ENCODE measurements at places on chromosomes 11 and 22.
A peak's percentile ranks its signal among the peaks of the same experiment; 100 is the strongest.

DNA sequence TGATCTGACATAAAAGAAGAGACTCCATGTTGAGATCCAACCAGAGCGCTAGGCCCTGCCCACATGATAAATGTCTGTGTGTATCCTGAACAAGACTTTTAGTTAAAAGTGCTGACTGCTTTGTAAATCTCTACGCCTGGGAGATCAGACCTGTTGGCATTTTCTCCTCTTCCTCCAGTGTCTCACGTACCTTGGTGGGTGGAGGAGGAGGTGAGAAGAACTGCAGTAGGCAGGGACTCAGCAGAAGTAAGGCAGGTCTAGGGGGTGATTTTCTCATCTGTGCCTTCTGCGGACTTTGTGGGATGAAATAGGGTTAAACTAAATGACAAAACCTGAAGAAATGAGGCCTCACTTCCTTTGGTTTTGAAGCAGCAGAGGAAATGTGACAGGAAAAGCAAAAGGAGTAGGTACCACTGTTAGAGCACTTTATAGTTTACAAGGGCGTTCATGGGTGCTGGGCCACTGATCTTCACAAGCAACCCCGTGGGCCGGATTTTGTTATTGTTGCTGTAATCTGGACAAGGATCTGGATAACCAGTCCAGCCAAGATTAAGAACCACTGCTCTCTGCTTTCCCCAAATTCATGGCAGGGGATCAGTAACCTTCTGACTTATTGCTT lies 36.7 kb upstream of the PLET1 start:
- DNase-seq = no peak

DNA sequence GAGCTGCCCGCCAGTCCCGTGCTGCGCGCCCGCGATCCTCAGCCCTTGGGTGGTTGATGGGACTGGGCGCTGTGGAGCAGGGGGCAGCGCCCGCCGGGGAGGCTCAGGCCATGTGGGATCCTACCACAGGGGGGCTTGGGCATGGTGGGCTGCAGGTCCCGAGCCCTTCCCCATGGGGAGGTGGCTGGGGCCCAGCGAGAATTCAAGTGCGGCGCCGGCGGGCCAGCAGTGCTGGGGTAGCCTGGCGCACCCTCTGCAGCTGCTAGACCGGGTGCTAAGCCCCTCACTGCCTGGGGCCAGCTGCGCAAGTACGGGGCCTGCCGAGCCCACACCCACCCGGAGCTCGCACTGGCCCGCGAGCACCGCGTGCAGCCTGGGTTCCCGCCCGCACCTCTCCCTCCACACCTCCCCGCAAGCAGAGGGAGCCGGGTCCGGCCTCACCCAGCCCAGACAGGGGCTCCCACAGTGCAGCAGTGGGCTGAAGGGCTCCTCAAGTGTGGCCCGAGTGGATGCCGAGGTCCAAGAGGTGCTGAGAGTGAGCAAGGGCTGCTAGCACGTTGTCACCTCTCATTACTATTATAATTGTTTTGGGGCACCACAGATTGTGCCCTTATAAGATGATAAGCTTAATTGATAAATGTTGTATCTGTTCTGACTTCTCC lies 333.2 kb downstream of the CASP12 start:
- DNase-seq = no peak

DNA sequence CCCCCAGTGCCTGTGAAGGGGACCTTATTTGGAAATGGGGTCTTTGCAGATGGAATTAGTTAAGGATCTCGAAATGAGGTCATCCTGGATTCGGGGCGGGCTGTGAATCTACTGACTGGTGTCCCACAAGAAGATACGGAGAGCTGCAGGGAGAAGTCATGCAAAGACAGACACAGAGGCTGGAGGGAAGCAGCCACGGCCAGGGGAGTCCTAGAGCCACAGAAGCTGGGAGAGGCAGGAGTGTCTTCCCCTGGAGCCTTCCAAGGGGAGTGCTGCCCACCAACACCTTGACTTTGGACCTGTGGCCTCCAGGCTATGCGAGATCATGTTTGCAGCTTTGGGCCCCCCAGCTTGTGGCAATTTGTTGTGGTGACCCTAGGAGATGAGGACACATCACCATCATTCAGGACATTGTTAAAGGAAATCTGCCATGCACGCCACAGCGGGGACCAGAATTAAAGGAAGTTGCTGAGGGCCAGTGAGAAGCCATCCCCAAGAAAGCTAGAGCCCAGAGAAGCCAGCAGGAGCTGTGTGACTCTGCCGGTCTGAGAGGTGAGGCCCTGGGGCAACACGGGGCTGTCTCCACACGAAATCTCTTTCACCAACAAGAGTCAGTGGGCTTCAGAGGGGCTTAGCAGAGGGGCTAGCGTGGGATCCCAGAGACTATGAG lies 434.7 kb downstream of the BRD1 start:
- DNase-seq = no peak

DNA sequence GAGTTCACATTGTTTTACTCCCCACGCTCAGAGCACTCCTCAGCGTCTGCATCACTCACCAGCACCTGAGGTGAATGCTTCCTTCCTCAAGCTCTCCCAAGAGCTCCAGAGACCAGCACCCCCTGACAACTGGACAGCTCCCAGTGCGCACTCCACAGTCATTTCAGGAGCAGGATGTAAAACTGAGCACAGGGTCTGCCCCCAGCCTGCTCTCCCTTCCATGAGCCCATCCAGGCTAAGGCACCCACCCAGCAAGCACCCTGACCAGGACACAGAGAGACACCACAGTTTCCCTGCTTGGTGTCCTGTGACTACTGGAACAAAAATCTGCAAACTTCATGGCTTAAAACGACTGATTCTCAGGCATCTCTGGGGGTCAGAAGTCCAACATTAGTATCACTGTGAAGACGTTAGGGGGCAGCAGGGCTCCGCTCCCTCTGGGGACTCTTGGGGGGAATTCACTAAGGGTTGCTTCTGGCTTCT lies 3.3 kb downstream of the SCGB1D2 start:
- no peak for DNase-seq

GRCh38 chr11:2294926-2295290 lies 6.8 kb downstream of the C11orf21 start:
- DNase-seq = no peak

DNA sequence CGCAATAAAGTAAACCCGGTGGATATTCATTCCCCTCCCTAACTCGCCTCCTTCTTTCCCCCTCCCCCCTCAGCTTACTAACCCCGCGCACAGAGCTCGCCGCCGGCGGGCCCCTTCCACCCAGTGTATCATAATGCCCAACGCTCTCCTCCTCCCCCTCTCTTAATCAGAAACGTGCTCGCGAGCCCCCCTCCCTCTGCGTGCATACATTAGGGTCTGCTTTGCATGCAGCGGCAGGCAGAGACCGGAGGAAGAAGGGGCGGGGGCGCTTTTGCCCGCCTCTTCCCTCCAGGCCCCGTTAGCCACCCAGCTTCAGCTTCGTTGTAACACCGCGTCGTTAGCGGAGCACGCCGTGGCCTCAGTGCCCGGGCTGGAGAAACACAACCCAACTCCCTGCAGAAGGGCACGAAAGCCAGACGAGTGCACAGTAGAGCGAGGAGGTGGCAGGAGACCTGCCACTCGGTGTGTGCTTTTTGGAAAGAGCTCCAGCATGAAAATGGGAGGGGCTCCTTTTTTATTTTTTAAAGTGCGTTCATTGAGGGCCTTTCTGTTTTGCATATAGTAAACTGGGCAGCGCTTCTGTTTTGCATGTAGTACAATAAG lies 901 bp upstream of the KMT2A start:
- peak; percentile 27 for DNase-seq

DNA sequence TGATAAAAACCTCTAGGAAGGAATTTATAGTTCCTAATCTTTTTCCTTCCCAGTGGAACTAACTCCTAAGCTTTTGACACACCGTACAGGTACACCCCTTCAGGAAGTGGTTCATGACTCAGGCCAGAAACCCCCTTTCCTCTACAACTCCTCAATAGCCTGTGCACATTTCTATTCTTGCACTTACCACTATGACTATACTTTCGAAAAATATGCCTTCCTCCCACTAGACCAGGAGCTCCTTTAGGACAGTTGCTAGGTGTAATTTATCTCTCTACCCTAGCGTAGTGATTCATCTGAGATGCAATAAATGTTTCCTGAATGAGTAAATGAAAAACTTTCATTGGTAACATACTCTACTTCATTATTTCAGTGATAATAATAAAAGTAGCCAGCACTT lies 14.5 kb downstream of the MAP6 start:
- DNase-seq = no peak

DNA sequence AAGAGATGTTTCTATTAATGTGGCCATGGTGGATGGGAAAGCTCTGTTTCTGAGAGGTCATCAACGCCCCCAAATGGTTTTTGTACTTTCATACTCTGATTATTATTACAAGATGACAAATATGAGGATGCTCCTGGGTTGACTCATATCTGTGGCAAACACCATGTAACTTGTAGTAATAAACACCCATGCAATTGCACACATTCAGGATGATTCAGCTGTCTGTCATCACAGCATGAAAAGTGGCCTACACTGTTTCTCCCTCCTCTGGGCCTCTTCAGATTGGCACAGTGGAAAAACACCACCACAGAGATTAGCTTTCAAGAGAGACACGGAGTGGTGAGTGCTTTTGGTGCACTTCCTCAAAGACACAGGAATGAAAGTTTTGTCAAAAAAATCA lies 85.4 kb downstream of the MTNR1B start:
- DNase-seq = no peak

- no peak for DNase-seq
These were observed 309.7 kb downstream of the MN1 start for GRCh38 chr22:27491888-27492287.

DNA sequence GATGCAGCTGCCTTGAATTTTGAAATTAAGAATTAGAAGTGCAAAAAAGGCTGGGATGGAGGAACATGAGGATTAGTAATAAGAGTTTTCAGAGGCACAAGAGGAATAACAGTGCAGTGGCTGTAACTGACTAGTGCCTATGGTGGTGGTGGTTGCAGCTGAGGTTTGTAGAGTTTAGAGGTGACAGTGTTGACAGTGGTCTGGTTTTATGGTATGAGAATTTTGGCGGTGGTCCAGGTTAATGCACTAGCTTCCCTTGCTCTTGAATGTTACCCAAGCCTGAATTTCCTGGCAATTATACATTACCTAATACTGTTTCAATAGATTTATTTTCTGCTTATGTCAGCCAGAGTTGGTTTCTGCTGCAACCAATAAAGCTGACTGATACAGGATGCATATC lies 112.8 kb upstream of the C11orf87 start:
- no peak for DNase-seq

DNA sequence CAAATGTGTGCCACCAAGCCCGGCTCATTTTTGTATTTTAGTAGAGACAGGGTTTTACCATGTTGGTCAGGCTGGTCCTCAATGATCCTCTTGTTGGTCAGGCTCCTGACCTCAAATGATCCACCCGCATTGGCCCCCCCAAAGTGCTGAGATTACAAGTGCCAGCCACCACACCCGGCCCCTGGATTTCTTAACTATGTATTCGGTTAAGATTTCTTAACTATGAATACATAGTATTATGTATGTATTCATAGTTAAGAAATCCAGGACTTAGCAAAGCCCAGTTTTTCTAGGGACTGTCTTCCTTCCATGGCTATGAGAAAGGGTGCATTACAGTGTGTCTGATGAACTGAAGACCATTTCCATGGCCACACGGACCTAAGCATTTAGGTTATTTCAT lies 1.7 kb downstream of the C11orf91 start:
- no peak for DNase-seq

DNA sequence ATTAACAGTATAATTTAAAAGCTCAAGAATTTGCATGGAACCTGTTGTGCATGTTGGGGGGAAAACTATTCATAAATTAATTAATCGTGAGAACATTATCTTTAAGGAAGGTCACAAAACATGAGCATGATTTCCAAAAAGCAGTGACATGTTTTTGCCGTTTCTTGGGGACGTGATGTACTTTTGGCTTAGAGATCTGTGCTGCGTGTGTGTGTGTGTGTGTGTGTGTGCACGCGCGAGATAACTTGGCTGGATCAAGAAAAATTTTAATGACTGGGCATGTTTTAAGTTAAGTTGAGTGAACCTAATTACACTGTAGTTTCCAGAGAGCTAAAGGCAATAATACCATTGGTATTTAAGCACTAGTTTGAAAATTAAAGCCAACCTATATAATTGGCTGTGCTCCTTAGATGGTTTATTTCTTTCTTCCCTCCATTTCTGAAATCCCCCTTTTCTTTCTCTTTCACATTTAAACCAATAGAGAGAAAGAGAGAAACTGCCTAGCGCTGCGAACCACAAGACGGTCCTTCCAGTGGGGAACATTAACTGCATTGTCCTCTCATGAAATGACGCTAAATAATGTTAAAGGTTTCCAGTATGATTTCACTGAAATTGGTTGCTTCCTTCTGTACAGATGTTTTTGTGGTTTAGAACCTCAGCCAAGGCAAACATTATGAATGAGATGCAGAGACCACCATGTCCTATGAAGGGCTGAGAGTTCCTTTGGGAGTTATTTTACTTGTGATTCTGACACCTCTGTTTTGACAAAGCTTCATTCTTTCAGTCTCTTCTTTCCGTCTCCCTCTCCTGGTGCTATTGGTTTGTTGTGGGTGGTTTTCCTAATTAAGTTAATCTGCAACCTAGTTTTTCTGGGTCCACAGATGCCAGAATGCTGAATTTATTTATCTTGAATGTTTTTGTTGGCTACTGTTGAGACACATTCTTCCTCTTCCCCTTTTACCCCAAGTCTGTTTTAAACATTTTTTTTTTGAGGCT lies 51.7 kb downstream of the ZBTB16 start:
- DNase-seq = no peak

GRCh38 chr11:63868399-63869064 lies 29.6 kb downstream of the MARK2 start:
- DNase-seq = no peak

- no peak for DNase-seq
These were observed 76.0 kb downstream of the LARGE1 start for GRCh38 chr22:33844273-33844672.

GRCh38 chr22:45285263-45286058 lies 712 bp downstream of the UPK3A start:
- DNase-seq = no peak

All from stimulated activated CD8-positive, alpha-beta memory T cell treated with anti-CD3 and anti-CD28 coated beads, Interleukin-15, amount 100 ng/mL, for 1 hour (primary cell).